Effector memory CD8-positive, alpha-beta T cell (primary cell): ENCODE measurements at places on chromosomes 5 and 9.

DNA sequence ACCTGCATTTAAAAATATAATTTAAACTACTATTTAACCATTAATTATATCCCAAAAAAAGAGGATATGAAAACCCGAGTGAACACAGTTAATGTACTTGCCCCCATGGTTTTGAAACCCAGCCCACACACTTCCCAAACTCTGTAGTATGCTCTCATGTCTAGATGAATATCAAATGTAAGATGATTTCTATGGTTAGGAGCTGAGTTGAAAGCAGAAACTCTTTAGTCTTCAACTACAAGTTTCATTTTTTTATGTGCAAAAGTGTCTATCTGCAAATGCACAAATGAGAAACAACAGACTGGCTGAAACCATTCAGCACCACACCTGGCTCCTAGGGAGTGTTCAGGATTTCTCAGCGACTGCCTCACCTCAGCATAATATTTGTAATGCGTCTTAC, 183.3 kb downstream of the SEMA5A start:
- DNase-seq = no peak

- DNase-seq = no peak
Measured at GRCh38 chr9:35229779-35230143, 68.0 kb downstream of the UNC13B start.

DNA sequence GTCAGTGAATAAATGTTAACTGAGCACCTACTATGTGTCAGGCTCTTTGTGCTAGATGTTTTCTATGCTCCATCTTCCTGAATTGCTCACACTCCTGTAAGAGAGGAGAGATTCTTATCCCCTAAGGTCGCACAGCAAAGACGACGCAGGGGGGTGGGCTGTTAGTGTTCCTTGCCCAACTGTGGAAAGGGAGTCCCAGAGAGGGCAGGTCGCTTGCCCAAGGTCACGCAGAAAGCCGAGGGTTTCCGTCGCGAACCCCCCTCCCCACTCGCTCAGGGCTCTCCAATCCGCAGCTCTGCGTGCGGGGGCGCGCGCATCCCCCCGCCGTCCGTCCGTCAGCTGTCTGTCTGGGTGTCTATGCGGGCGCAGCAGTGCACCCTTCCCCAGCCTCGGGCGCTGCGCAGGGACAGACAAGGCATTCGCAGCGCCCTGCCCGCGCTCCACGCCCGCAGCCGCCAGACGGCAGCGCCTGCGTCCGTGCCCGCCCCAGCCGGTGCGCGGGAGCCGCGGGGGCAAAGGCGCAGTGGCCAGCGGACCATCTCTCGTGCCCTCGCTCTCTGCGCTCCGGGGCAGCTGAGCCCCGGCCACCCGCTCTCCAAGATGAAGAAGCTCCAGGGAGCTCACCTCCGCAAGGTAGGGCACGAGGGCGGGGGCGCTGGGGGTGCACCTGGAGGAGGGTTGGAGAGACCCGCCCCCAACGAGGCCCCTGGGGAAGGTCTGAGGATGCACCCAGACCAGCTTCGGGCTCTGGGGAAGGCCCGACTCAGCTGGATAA, at the start of gene SLC6A7:
Gene SLC6A7 (plus strand): TSS at position 335 of the 775 bp plus-strand sequence. CDS start 266 bp downstream, at position 601.
- no peak for DNase-seq

GRCh38 chr9:122144836-122145591, 14.6 kb downstream of the NDUFA8 start:
- DNase-seq = no peak

GRCh38 chr9:19380826-19381075, 715 bp upstream of the RPS6 start:
- DNase-seq = no peak

- no peak for DNase-seq
Measured at GRCh38 chr5:100252037-100252436, 283.1 kb upstream of the FAM174A start.

GRCh38 chr5:178191661-178192060, 4.5 kb upstream of the GMCL2 start:
- DNase-seq = no peak

DNA sequence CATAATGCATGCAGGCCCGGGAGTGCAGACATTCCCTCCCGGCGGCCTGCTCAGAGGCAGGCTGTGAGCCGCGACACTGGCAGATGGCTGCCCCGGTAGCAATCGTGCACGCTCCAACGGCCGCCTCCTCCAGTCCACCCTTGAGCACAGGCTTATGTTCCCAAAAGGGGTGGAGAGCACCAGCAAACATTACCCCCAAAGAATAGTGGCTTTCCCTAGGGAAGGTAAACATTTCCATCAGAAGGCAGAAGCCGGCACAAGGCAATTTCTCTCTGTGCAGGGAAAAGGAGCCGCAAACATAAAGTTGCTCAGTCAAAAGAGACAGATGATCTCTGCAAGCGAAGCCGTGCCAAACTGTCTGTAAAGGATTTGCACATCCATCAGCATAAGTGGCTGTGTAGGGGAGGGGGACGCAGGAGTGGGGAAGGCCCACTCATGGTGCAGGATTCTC, 92.5 kb downstream of the SIL1 start:
- no peak for DNase-seq

DNA sequence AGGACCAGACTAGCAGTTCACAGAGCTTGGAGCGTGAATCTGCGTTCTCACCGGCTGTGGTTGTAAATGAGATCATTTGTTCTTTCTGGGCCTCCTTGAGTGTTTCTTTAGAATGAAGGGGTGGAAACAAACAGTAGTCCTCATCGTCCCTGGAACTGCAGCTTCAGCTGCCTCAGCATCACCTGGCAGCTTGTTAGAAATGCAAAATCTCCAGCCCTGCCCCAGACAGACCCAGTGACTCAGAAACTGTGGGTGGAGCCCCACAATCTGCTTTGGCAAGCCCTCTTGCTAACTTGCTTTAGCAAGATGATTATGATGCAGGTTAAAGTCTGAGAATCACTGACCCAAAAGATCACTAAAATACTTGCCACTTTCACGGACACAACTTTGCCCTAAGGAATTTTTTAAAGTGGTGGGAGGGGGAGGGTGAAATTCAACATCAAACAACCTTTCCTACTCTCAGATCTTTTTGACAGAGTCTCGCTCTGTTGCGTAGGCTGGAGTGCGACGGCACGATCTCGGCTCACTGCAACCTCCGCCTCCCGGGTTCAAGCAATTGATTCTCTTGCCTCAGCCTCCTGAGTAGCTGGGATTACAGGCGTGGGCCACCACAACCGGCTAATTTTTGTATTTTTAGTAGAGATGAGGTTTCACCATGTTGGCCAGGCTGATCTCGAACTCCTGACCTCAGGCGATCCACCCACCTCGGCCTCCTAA, 86.0 kb downstream of the BRINP1 start:
- DNase-seq = no peak

DNA sequence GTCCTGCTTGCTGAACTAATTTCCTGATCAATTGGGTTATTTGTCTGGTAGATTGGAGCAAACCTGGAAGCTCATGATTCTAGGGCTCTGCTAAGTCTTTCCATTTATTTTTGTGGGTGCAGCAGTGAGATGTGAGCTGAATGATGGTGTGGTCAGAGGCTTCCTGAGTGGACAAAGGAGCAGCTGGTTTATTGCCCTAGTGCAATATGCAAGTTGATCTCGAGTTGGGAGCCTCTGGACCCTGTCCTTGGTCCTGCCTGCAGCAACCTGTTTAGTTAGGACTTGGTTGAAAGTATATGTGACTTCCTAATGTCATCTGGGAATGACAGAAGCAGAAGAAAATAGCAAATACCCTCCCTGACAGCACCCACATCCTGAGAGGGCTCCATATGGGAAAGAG, 4.2 kb upstream of the UNC5A start:
- no peak for DNase-seq

DNA sequence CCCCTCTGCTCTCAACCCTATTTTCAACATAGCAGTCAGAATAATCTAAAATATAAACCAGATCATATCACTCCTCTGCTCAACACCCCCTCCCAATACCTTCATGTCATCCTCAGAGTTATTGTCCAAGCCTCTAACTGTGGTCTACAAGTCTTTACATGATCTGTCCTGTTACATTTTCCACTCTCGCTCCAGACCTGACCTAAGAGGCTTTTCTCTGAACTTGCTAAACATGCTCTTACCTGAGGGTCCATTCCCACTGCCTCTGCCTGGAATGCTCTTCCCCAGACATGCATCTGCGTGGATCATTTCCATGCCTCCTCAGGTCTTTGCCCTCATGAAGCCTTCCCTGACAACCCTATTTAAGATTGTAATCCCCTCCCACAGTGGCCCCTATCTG, 12.0 kb downstream of the NIPSNAP3B start:
- DNase-seq = no peak

DNA sequence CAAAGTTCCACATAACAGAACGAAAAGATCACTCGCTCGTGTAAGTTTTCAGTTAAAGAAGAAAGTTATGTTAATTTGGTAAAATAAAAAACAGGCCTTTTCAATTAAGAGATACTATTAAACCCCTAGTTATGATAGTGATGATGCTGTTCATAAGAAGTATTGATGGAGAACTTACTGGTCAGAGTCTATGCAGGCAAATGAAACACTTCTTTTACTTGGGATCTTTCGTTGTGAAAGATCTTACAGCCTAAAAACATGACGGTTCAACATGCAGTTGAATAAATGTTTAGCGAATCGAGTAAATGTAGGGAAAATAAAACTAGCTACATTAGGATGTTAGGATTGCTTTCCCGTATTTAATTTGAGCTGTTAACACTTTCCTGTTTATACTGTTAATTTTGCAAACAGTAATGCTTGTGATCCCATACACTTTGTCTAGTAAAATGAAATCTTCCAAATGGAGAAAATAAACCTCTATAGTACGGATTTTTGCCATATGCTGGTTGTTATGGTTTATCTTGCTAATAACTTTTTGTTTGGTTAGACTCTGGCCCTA, 2.0 kb downstream of the RHOBTB3 start:
- no peak for DNase-seq

DNA sequence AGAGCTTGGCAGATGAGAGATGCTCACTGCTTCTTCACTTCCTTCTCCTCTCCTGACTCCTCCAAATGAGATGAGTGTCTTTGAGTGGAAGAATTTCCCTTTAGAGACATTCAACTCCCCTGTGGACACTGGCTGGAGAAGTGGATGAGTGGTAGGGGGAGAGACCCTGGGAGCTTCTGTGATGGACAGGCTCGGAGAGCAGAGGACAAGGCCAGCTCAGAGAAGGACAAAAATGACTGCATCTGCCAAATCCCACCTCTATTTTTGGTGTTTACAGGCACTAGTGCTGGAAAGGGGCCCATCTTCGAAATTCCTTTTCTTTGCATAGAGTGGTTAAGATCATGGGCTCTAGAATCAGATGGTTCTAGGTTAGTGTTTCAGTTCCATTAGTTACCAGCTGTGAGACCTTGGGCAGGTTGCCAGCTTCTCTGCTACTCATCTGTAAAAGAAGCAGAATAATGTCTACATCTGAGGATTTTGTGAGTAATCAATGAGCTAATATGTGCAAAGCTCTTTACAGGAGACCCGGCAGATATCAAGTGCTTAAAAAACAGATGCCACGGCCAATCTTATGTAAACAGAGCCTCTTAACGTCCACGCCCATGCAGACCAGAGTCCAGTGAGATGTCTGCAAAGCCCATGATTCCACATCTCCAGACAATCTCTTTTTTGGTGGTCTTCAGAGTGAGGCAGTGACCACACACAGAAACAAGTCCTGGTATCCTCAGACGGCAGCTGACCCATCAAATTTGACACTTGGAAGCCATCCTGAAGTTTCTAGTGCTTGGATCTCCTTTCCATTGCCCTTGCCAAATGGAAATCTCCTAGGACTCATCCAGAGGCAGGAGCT, 13.6 kb upstream of the COL27A1 start:
- DNase-seq = no peak

GRCh38 chr9:35476596-35476995, 13.3 kb upstream of the RUSC2 start:
- no peak for DNase-seq

- no peak for DNase-seq
Measured at GRCh38 chr5:71946343-71947030, 160.8 kb upstream of the MAP1B start.

DNA sequence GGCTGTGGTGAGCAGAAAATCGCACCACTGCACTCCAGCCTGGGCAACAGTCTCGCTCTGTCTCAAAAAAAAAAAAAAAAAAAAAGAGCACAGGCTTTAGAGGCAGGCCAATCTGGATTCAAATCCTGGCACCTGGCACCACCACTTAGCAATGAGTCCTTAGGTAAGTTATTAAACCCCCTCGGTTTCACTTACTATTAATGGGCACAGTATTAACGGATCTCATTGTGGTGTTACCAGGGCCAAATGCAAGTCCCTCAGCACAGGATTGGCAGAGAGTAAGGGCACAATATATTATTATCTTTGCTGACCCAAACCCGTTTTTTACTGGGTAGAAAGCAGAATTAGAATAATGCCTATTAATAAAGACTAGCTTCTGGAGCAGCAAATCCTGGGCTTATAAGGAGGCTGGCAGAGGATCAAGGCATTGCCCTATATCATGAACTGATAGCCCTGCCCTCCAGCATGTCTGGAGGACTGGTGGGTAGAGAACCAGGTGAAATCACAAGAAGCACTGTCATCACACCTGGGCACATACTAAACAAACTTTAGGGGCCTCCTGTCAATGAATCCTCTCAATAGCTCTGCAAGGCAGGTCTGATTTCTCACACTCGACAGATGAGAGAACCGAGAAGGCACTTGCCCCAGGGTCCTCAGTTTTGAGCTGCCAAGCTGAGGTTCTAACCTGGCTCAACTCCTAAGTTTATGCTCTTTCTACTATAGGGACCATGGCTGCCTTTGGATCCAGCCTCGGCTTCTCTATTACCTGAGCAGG, 17.7 kb downstream of the PCDHGC5 start:
- DNase-seq = no peak

- no peak for DNase-seq
Measured at GRCh38 chr5:15799014-15799413, 299.0 kb downstream of the FBXL7 start.

DNA sequence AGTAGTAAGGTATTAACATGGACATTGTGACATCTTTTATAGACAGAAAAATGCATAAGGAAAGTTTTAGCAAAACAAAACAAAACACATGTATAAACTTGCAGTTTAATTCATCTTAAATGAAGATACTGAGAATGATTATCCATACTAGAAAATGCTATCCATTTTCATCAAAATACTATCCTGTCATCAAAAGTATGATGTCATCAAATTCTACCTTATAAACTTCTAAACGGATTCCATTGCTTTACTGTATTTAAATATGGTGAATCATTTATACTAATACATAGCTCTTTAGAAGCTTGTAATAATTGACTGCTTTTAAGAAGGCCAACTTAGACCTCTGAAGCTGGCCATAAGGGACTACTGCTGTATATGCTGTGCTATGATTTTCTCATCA, 221.0 kb downstream of the EDIL3 start:
- DNase-seq = no peak

- no peak for DNase-seq
Measured at GRCh38 chr9:98551511-98552286, 157.0 kb downstream of the GABBR2 start.
